Nucleus accumbens (tissue), 56 donors: ENCODE measurements at places on chromosomes 3 and 15.

- DNase-seq: no peak
Observed at GRCh38 chr3:177465257-177465642, 268.0 kb upstream of the TBL1XR1 start.

DNA sequence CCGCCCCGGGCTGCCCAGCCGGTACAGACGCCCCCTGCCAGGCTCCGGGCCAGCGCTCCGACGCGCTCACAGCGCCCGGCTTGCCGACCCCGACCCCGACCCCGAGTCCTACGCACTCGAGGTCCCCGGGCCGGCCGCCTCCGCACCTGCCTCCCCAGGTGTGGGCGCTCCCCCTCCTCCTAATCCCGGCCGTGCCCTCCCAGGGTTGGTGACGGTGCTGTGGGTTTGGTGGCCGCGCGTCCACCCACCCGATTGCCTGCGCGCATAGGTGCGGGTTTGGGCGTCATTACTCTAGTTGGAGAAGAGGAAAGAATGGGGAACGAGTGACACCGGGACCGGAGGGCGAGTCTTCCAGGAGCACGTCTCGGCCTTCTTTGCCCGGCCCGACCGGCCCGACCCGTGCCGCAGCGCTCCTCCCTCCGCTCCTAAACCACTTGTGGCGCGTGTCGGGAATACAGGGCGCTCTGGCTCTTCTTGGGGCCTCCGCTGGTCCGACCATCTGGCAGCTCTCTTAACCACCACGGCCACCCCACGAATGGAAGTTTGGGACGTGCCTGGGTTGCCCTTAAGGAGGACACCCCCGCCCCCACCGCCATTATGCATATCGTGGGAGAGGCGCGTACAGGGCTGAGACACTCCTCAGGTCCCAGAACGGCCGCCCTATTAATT lies 810 bp upstream of the THRB start:
- no peak for DNase-seq

- peak; percentile 43 for DNase-seq
Observed at GRCh38 chr3:107753494-107753893, 230.7 kb downstream of the BBX start.

DNA sequence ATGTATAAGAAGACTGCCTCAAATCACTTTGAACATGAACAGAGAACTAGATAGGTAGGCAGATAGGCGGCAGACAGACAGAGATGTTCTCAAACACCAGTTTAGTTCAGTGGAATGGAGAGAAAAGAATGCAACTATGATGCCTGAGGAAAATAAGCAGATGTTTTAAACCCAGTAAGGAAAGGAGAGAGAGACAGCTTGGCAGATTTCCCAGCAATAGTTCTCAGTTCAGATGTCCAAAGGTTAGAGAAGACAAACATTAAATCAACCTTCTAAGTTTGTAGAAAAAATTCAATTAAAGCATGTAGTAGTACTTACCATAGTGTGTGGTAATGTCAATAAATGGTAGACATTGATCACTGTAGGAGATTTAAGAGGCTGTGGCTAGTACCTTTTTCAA lies 209.6 kb upstream of the PFN2 start:
- no peak for DNase-seq

DNA sequence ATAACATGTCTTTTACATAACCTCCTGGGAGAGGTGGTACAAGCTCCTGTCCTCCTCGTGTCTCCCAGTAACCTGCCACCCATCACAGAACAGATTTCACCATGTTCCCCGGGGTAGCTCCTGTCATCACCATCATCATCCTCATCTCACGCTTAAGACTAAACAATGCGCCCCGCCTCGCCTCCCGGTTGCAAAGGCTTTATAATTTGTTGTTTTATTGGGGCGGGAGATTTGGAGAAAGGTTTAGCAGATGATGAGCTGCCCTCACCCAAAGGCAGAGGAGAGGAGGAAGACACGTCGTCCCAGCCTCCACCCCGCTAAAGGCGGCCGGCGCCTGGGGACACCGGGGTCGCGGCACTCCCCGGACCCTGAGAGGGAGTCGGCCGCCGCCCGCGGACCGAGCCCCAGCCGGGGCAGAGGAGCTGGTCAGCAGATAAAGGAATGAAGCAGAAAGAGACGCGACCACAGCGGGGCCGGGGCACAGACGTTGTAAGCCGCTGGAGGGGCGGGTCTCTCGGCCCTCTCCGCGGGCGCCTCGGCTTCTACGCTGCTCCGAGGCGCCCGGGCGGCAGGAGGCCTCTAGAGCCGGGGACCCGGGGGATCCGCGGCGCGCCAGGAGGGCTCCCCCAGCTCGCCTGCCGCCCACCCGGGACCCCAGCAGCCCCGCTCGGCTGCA lies 589 bp downstream of the HERC1 start:
- no peak for DNase-seq

GRCh38 chr15:94351031-94351535 lies 119.7 kb downstream of the MCTP2 start:
- DNase-seq: no peak

DNA sequence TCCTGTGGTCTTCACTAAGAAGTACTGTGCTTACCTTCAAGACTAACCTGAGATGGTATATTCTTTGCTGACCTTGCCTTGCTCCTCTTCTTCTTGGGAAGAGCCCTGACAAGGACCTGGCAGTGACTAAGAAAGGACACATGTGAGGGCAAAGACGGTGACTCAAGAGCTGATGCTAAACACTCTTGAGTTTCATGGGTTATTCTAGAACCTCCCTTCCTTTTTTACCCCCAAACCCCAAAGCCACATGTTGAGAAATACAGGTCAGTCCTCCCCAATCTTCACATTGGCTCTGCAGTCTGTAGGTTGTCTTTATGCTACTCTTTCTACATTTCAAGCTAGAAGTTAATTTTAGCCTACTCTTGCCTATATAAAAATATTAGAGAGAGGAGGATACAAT lies 200.6 kb downstream of the SEMA6D start:
- DNase-seq: no peak

DNA sequence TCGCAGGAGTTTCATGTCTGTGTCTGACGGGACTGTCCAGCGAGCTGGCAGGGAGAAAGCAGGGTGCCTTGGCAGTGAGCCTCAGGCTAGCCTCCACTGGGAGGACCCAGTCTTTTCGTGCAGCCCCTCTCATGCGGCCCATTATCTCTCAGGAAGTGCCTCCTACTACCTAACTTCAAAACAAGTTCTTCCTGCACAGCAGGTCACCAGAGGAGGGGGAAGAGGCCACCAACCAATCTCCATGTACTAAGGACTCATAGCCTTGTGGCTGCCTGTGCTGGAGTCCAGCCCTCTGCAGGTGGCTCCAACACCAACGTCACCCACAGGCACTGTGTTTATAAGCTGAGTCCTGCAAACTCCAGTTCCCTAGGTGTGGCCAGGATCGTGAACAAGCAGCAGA lies 4.8 kb downstream of the VIPR1 start:
- DNase-seq: no peak

- no peak for DNase-seq
Observed at GRCh38 chr15:58525991-58526421, 94.2 kb downstream of the LIPC start.

DNA sequence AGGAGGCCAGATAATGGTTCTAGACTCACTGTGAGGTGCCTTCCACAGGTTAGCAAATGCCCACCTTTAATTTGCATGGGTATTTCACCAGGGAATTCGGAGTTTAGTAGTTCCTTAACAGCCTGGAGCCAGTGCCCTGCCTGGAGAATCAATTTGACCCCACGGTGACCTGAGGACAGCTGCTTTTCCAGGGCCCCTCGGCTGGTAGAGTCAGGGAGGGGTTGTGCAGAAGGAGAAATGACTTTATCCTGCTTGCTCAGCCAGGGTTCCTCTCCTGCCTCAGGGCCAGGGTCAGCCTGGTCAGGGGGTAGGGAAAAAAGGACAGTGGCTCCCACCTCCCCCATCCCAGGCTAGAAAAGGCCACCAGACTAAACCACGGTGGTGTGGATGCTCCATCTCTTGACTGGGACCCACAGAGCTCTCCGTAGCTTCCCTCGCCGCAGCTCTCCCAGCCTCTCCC lies 12.0 kb downstream of the DLL4 start:
- DNase-seq: no peak

DNA sequence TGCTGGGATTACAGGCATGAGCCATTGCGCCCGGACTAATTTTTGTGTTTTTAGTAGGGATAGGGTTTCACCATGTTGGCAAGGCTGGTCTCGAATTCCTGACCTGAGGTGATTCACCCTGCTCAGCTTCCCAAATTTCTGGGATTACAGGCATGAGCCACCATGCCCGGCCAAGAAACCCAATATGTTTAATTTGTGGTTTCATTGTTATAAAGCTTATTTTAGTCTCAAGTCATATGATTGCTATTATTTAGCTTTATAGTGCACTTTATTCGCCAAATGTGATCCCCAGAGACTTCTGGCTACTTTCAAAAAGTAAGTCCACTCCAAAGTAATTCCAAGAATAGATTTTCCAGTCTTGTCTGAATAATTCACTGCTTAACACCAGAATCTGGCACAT lies 19.3 kb upstream of the SLC4A7 start:
- DNase-seq: no peak

DNA sequence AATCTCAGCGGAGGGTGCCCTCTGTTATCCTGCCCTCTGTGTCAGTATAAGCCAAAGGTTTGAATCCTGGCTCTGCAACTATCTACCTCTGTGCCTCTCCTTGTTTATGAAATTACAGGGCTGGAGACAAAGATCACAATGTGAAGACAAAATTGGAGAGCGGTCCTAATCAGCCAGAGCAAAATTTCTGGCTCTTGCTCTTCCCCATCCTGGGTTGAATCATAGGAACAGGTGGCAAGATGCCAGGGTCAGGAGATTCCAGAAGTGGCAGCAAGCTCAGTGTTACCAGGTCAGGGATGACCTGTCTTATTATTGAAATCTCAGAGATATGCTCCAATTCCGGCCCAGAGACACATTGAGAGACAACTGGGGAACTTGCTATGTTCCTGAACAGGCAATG lies 2.3 kb upstream of the CCR2 start:
- DNase-seq: no peak

DNA sequence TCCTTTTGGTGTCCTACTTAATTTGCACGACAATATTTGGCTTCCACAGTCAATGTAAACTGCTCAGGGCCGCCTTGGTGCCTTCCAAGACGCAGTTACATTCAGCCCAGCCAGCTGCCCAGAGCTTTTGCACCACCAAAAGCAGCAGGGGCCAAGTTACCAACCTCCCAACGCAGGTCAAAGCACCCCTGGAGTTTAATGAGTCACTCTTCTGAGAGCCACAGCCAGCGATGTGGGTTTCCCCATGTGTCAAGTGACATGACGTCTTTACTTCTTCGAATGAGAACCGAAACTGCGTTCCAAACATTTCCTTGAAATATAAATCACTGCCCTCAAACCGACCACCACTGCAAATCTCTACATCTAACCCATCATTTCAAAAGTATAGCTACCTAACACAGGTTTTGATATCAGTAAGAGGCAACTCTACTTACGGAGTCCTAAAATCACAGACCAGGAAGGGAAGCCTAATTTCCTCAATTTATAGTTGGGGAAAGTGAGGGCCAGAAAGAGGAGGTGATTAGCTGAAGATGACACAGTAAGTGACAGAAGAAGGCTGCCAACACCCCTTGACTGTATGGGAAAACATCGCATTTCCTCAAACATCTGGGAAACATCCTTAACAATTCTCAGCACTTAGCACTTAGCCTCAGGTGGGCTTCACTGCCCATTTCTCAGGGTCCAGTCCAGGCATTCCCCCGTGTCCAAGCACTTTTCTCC lies 24.5 kb downstream of the MB21D2 start:
- no peak for DNase-seq

DNA sequence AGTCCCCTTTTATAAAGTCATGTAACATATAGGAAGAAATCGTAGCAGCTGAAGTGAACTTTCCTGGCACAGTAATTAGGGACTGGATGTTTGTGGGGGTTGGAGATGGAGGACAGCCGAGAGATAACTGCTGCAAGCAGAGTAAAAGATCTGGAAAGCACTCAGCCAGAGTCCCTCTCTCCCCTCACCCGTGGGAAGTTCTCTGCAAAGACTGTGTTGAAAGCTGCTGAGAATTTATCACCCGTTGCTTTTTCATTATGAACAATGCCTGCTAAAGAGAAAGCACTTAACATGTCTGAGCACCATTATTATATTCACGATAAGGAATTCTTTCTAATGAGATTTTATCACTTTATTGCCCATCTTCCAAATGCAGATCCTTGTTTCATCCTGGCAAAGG lies 248.8 kb downstream of the SHOX2 start:
- DNase-seq: no peak

DNA sequence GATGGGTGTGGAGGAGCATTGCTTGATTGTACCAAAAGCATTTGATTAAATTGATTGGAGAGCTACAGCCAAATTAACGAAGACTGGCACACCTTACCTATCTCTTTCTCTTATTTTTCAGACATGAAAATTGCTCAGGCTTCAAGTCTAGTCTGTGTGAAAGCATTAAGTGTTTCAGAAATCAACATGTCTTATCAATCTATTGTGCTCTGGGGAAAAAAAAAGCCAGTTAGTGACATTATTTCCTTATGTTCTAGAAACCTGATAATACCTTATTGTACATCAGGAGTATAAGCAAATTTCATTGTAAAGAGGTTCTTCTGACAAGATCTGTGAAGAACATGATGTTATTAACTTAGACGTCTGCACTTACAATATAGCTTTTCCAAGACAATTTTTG lies 465.2 kb downstream of the IL5RA start:
- DNase-seq: no peak

DNA sequence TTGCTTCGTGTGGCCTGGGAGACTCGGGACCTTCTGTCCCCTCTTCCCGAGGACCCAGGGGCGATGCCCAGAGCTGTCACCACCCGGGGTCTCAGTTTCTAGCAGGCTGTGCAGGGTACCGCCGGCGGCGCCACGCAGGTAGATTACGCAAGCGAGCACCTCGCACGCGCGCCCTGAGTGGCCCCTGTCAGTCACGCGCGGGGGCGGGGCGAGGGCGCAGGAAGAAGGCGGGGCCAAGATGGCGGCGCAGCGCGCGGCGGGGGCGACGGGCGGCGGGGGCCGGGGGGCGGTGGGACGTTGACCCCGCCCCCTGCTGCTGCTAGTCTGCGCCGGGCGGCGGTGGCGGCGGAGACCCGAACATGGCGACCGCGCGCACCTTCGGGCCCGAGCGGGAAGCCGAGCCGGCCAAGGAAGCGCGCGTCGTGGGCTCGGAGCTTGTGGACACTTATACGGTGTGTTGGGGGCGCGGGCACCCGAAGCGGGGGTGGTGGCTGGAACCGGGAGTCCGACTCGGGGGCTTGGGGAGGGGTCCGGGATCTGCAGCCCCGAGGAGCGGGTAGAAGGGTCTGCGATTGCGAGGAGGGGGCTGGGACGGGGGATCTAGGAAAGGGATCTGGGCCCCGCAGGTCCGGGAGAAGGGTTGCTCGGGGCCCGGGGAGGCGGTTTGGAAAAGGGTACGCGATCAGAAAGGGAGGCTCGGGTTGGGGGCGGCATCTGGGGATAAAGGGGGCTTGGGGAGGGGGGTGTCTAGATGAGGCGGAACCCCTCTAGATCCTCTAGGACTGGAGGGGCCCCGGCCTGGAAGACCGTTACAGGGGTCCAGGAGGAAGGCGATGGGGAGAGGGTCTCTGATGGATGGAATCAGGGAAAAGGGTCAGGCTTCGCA lies at the start of gene NISCH:
Gene NISCH, plus strand, starts transcription at position 322 of the 886 bp plus-strand sequence. Its CDS starts 38 bp downstream, at position 360.
- peak; percentile 67 for DNase-seq

DNA sequence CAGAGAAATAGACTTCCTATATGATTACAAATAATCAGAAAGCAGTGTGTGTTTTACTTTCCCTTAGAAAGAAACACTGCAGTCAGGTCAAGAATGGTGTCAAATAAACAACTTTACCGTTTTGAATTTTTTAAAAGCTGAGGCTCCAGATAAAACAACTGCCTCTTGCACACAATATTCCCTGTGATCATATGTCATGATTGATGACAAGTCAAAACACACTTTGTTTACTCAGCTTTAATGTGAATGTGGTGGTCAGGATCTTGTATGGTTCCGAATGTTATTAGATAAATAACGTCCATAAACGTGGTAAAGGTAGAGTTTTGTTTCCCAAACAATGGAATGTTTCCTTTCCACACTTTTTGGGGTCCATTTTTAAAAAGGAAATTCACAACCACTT lies 428.4 kb upstream of the MDFIC2 start:
- no peak for DNase-seq
